Left forelimb (tissue), 1 donor: ENCODE measurements at places on chromosomes 5 and 9.

DNA sequence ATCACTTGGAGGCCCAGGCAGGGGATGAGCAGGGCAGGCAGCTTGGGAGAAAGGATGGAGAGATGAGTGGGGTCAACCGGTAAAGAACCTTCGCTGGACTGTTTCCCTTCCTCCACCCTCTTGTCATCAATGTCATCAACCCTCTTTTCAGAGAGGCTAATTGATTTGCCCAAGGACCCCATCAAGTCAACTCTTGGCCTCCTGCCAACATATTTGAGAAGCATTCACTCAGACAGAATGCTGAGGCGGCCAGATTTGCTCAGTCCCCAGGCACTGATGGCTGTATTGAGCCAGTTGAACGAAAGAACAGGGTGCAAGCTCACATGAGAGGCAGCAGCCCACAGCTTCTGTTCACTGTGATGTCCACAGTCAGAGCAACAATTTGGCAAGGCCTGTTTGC is 193.5 kb downstream of the RFK start:
- no peak for DNase-seq

- DNase-seq = no peak
Observed at GRCh38 chr5:7878381-7878873, 9.5 kb downstream of the MTRR start.

DNA sequence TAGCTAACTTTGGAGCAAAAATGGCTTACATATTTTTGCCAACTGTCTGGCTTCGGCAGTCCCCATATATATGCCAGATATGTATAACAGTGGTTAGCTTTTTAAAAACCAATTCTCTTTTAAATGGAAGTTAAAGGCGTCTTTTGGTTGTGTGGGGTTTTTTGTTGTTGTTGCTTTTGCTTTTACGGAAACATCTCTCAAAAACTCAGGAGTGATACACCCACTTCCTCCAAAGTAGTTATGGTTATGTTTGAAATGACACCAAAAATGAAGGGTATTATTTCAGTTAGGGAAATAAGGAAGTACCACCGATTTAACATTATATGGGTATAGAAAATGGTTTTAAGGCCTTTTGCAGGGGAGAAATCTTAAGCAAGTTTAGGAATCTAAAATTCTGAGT is 2.3 kb downstream of the CNOT8 start:
- DNase-seq = no peak

- DNase-seq = no peak
Observed at GRCh38 chr9:120138955-120139354, 441.0 kb downstream of the CDK5RAP2 start.

DNA sequence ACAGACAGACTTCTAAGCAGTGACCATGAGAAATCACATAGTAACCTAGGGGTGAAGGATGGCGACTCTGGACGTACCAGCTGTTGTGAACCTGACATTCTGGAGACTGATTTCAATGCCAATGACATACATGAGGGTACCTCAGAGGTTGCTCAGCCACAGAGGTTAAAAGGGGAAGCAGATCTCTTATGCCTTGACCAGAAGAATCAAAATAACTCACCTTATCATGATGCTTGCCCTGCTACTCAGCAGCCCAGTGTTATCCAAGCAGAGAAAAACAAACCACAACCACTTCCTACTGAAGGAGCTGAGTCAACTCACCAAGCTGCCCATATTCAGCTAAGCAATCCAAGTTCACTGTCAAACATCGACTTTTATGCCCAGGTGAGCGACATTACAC is 38.0 kb upstream of the CCDC152 start:
- DNase-seq = no peak

GRCh38 chr9:17810728-17811571 is 232.1 kb downstream of the SH3GL2 start:
- DNase-seq = no peak

GRCh38 chr9:15373881-15374280 is 48.8 kb upstream of the SNAPC3 start:
- no peak for DNase-seq

DNA sequence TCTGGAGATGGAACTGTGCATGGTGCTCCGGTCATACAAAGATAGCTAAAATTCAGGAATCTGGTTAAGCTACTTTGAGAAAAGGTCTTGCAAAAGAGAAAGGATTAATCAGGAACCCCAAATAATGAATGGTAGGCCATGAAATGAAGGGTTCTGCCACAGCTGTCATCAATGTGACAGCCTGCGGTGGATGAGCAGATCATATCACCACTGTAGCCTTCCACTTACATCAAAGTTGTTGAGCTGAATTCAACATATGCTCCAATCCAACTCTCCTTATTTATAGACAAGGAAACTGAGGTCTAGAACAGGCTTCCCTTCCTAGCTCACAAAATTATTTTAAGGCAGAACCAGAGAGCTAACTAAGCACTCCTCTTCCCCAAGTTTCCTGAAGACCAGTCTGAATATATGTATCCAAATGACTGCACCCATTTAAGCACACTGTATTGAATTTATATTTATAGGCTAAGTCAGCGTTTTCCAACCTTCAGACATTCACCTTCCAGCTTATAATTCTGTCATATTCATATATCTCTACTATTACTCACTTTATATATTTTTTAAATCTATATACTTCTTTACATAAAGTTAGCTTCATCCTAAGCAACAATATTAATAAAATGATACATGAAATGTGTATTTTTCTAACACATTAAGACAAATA is 13.9 kb upstream of the PTGER4 start:
- DNase-seq = no peak

- DNase-seq = no peak
Observed at GRCh38 chr5:124677374-124678351, 68.8 kb downstream of the ZNF608 start.

DNA sequence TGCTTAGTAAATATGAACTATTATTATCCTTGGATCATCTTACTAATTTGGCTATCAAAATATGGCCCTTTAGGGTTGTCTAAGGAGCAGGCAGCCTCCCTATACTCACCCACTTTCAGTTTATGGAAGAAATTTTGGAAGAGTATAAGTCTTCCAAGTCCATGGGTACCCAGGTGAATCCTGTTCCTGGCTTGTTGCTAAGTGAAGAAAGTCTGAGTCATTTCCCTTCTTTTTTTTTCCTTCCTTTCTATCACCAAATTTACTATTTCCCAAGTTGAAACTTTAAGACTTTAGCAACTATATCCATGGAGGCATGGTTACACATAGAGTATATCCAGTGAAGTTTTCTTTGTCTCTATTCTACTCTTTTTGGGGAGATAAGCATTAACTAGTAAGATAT is 184.0 kb upstream of the ACTBL2 start:
- no peak for DNase-seq

DNA sequence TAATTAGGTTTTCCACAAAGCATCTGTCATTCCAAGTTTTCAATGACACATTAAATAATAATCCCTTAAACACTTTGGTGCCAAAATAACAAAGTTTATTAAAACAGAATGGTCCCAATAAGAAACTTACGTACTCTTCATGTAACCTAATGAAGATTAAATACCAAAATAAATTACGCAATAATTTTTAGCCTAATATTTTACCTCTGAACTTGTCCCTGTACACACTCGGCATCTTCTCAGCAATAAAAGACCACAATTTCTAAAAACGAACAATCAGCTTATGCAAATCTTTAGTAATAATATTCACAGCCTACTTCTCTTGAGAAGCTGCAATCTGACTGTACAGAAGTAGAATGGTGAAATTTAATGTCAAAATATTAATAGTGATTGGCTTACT is 163.6 kb downstream of the ZDHHC21 start:
- DNase-seq = no peak

- no peak for DNase-seq
Observed at GRCh38 chr5:86674069-86674468, 56.3 kb downstream of the COX7C start.

- DNase-seq = no peak
Observed at GRCh38 chr9:136994180-136994887, 2.0 kb downstream of the CLIC3 start.

- DNase-seq = no peak
Observed at GRCh38 chr5:73747696-73748380, 121.8 kb downstream of the ARHGEF28 start.

- no peak for DNase-seq
Observed at GRCh38 chr5:179840766-179841165, 17.9 kb downstream of the MRNIP start.

- no peak for DNase-seq
Observed at GRCh38 chr5:93174930-93175329, 406.1 kb downstream of the NR2F1-AS1 start.

DNA sequence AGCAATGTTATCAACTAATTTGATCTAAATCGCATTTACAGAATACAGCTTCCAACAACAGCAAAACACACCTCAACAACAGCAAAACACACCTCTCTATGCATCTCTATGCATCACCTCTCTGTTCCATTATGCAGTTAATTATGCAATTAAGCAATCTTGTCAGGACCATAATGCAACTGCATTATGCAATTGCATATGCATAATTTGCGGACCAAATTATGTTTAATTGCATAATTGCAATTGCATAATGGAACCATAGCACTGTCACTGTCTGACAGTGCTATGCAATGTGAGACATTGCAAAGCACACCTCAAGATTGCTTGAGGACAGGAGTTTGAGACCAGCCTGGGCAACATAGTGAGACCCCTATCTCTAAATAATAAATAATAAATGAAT is 80.4 kb upstream of the PRSS3 start:
- no peak for DNase-seq

GRCh38 chr5:7467179-7467578 is 71.2 kb downstream of the ADCY2 start:
- DNase-seq = no peak

DNA sequence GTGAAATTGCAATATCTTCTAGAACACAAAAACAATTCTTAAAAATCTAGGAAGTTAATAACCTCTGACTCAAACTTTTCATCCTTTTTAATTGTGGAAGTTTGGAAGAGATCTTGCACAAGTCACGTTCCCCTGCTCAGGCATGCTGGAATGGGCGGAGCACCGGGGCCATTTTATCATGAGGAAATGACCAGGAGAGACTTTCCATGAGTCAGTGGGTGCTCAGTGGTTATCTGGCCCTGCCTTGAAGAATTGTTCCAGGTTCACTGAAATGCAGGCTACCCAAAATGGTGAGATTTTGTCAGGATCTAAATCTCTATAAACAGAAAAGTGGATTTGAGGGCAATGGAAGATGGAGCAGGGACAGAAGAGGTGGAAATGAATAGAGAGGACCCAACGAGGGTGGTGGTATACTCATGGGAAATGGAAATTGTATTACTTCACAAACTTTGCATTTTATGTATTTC is 61.2 kb downstream of the FYB1 start:
- DNase-seq = no peak

DNA sequence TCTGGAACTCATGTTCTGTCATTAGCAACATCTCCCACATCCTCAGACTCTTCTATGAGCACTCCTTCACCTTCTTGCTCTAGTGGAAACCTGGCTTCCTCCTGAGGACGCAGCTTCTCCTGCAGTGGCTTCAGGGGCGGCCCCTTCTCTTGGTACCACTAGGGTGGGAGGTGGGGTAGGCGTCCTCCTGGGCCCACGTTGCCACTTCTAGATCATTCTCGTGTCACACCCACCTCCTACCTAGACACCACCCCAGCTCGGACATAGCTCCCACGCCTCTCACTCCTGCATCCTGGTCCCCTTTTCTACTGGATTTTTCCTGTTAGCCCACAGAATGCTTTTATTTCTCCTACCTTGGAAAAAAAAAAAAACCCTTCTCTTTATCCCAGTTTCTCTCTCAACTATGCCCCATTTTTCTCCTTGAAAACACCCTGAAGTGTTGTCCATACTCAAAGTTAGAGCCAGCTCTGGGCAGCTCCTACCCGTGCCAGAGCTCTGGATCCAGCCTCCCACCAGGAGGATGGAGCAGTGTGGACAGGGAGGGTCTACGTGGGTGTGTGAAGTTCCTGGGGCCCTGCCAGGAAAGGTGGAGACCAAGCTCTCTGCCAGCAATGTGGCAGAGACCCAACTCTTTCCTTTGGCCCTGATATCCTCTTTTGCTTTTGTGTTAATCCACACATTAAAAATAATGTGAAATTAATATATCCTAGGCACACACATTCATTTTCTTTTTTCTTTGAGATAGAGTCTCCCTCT is 179.2 kb downstream of the HSPA4 start:
- DNase-seq = peak; percentile 22

- DNase-seq = no peak
Observed at GRCh38 chr9:84799251-84799650, 129.7 kb downstream of the NTRK2 start.

DNA sequence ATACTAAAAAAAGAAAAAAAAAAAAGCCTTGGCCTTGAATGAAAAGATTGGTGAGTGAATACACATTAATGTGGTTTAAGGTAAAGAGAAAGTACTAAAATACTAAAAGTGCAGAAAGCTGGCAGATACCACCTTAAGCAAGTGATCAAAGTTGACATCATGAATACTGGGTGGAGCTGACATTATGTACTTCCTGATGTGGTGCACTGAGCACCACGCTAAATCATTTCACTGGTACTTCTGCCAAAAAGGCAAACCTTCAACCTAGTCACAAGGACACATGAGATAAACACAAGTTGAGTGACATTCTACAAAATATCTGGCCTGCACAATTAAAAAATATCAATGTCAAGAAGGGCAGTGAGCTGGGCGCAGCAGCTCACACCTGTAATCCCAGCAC is 33.8 kb upstream of the PANK3 start:
- no peak for DNase-seq

- DNase-seq = no peak
Observed at GRCh38 chr5:5522336-5522735, 99.9 kb downstream of the ICE1 start.

DNA sequence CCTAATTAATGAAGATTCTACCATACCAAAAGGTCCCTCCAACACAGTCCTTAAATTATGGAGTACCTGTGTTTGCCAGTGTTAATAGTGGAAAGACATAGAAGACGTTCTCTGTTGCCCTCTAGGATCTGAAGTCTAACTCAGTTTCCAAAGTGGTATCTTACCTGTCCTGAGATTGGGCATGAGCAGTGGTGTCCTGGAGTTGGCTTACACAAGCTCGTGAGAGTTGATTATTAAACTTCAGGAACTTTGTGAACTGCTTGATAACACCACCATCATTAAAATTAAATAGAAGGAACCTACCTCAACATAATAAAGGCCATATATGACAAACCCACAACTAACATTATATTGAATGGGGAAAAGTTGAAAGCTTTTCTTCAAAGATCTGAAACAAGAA is 60.9 kb upstream of the SMARCA2 start:
- no peak for DNase-seq

DNA sequence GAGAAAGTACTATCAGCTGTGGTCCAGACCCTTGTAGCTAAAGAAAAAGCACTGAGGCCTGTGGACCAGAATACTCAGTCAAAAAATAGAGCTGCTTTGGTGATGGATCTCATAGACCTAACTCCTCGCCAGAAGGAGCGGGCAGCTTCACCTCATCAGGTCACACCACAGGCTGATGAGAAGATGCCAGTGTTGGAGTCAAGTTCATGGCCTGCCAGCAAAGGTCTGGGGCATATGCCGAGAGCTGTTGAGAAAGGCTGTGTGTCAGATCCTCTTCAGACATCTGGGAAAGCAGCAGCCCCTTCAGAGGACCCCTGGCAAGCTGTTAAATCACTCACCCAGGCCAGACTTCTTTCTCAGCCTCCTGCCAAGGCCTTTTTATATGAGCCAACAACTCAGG is 8.9 kb downstream of the RAB24 start:
- no peak for DNase-seq
